ENCODE measurements at places on chromosomes 5 and 9.

- no peak for DNase-seq
Measured at GRCh38 chr9:93578844-93579243, 2.5 kb downstream of the PHF2 start.

GRCh38 chr5:34412736-34413135 lies 243.4 kb upstream of the RAI14 start:
- no peak for DNase-seq

- no peak for DNase-seq
Measured at GRCh38 chr5:163190784-163191183, 246.6 kb upstream of the CCNG1 start.

GRCh38 chr5:16666883-16667398 lies 50.1 kb upstream of the RETREG1 start:
- no peak for DNase-seq

GRCh38 chr5:60829490-60830266 lies 14.4 kb downstream of the ELOVL7 start:
- no peak for DNase-seq

GRCh38 chr9:137380606-137381005 lies 42.4 kb downstream of the EXD3 start:
- DNase-seq: no peak

GRCh38 chr5:150393096-150393645 lies 19.5 kb downstream of the CD74 start:
- DNase-seq: no peak

GRCh38 chr5:94577466-94578245 lies 40.7 kb downstream of the KIAA0825 start:
- DNase-seq: no peak

GRCh38 chr9:114930056-114930812 lies at the start of gene TNFSF8:
Gene TNFSF8, minus strand, starts transcription at chr9:114930591. Its CDS starts 288 bp downstream, at chr9:114930303.
- peak; percentile 41 for DNase-seq

DNA sequence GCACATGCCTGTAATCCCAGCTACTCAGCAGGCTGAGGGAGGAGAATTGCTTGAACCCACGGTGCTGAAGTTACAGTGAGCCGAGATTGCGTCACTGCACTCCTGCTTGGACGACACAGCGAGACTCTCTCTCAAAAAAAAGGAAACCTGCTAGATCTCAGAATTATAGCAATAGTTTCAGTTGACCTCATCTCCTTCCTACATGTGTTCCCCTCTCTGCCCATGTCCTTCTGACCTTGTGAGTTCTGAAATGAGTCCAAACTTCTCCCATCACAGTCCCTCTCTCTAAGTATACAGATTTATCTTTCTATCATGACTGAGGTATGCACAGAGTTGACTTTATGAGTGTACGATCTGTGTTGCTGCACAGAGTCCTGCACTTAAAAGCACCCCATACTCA lies 44.6 kb upstream of the SHOC1 start:
- no peak for DNase-seq

DNA sequence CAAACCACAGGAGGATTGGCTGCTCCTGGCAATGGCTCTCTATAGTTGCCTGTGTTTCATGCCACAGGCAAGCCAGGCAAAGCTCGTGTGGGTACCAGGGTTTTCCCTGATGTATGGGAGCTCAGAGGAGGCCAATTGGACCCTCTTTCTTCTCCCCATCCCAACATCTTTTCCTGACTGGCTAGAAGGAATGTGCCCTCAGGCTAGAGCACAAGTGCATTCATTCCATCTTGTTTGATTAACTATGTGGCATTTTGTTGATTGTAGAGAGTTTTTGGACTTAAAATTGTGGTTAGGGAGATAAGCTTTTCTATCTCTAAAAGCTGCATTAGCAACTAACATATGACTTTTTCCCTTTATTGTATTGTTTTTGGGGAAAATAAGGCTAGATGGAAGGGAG lies 561.3 kb downstream of the PSAT1 start:
- no peak for DNase-seq

DNA sequence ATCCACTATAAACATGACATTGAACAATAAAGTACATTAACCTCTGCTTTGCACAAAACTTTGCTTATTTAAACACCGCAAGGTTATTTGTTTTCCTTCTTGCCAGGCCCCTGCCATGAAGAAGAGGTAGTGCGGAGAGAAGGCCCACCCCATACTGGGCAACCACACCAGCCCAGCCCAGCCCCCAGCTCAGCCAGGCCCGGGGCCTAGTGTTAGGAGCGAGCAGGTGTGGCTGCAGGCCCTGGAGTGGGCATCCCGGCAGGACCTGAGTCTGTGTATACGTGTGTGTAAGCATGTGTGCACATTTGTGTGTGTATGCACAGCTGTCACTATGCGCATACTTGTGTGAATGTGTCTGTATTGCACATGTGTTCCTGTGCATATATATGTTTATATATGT lies 90.4 kb upstream of the MVB12B start:
- DNase-seq: no peak

- no peak for DNase-seq
Measured at GRCh38 chr5:131209506-131210150, 38.9 kb downstream of the LYRM7 start.

DNA sequence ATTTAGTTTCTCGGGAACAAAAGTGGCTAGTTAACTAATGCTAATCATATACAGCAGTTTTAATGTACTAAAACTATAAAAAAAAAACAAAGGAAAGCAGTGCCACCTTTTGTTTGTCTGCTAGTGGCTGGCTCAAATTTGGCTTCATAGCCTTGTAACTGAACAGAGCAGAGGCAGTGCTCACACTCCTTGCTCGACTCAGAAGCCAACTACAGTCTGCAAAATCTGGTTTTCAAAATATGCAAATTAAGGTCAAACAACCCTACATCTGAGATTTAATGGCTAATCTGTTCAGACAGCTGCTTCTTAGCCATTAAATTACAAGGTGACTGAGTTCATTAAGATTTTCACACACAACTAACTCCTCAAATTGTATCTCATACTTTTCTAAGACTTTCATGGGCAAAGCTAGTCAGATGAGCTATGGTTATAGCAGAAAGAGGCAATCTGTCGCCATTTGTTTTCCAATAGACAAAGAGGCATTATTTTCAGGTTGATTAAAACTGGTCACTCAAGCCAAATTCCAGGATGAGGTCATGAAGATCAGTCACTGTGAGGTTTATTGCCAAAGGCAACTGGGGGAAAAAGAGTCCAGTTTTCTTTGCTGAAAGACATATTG lies 56.8 kb upstream of the EPB41L4A start:
- DNase-seq: no peak

GRCh38 chr9:134634176-134634575 lies 7.4 kb upstream of the COL5A1 start:
- no peak for DNase-seq

DNA sequence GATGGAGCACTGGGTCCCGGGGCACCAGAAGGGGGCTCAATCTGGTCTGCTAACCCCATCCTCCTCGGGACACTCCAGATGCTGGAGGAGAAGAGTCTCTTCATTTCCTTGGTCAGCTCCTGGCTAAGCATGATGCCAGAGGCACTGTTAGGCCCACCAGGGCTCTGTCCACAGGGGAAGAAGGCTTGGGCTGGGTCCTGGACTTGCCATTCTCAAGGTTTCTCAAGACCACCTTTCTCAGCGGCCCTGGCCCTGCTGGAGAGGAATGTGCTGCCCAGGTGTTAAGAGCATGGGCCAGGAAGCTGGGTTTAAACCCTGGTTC lies 7.9 kb downstream of the SH2D3C start:
- no peak for DNase-seq

- no peak for DNase-seq
Measured at GRCh38 chr9:23643656-23644258, 182.3 kb downstream of the ELAVL2 start.

- no peak for DNase-seq
Measured at GRCh38 chr9:87076825-87077224, 129.5 kb upstream of the GAS1 start.

GRCh38 chr5:170788626-170789304 lies 5.2 kb downstream of the GABRP start:
- no peak for DNase-seq

GRCh38 chr5:141475625-141476131 lies at the start of gene PCDHGC3:
Gene PCDHGC3, plus strand, starts transcription at chr5:141475966. Its CDS starts 151 bp downstream, at chr5:141476117.
- no peak for DNase-seq

DNA sequence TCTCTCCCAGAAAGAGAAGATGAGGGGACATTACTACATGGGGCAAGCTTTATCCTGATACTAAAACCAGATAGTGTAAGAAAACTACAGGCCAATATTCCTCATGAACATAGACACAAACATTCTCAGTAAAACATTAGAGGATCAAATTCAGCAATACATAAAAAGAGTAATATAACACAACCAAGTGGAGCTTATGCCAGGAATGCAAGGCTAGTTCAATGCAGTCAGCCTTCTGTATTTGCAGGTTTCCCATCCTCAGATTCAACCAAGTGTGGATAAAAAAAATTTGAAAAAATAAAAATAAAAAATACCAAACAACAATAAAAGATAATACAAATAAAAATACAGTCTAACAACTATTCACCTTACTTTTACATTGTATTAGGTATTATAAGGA lies 31.3 kb downstream of the CCDC69 start:
- no peak for DNase-seq

DNA sequence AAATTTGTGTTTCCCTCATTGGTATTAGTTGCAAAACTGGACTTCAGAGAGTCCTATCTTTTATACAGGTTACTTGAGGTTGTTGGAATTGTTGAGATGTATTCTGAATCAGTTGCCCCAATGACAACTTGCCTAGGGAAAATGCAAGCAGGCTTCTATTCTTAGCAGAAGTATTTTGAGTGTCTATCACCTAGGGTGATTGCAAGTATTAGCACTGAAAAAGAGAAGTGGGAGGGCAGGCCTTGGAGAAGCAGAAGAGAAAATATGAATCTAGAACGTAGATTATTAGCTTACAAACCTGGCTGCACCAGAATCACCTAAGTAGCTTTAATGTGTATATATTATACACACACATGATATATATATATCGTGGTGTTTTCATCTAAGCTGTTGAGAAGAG lies 43.2 kb downstream of the ADAMTS12 start:
- no peak for DNase-seq

GRCh38 chr9:87548159-87548558 lies 50.5 kb downstream of the DAPK1 start:
- no peak for DNase-seq

- no peak for DNase-seq
Measured at GRCh38 chr9:115694014-115694413, 459.6 kb upstream of the PAPPA start.

DNA sequence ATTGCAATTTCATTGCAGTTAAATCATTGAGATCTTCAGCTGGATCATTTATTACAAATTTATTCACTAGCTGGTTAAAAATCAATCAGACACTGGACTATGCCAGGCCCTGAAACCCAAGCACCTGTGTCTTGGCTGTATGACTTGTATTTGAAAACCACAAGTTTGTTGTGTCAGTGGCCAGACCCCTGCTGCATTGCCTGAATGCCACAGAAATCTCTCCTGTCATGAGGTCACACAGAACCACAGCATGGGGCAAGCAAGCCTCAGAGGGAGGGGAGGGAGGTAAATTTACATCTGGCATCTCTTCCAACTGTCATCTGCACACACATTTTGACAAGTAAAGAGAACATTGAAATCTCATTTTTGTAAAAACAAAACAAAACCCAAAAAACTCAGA lies 90.0 kb downstream of the ARRDC3 start:
- DNase-seq: no peak

GRCh38 chr5:151686674-151687407 lies at the start of gene SPARC:
Gene SPARC, minus strand, starts transcription at chr5:151686915. Its CDS starts 10,727 bp downstream, at chr5:151676188.
- DNase-seq: no peak

GRCh38 chr5:14039063-14039462 lies 94.6 kb upstream of the DNAH5 start:
- no peak for DNase-seq

GRCh38 chr5:79771387-79771786 lies 81.8 kb downstream of the CMYA5 start:
- DNase-seq: no peak

DNA sequence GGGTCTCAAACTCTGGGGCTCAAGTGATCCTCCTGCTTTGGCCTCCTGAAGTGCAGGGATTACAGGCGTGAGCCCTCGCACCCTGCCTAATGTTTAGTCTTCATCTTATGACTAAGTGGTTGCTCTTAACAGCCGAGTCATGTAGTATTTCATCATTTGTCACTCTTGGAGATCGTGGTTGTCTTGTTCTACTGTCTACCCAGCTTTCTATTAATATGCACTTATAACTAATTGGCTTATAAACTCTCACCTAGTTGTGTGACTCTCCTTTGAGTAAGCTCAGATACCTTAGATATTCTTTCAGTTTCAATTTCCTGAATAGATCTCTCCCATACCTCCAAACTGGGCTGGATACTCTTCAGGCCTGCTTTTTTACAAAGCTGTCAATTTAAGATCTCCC lies 19.9 kb downstream of the SLC44A1 start:
- DNase-seq: no peak

- DNase-seq: no peak
Measured at GRCh38 chr9:82404196-82404870, 415.8 kb downstream of the SPATA31D1 start.

- DNase-seq: no peak
Measured at GRCh38 chr5:53560028-53560427, 411 bp upstream of the NDUFS4 start.

- no peak for DNase-seq
Measured at GRCh38 chr9:111514967-111515366, 10.0 kb upstream of the ZNF483 start.

DNA sequence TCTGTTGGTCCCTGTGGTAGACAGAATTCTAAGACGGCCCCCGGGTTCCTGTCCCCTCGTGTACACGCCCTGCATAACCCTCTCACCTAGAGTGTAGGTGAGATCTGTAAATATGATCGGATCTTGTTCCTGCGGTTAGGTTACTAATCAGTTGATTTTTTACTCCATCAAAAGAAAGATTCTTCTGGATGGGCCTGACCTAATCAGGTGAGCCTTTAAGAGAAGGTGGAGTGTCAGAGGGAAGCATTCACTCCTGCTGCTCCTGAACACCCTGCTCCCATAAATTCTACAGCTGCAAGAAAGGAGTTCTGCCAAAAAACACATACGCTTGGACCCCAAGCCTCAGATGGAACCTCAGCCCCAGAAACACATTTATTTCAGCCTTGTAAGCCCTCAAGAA lies 15.6 kb upstream of the FUBP3 start:
- DNase-seq: no peak

- no peak for DNase-seq
Measured at GRCh38 chr9:35906923-35907699, 1.1 kb downstream of the HRCT1 start.

Measured in stimulated activated CD8-positive, alpha-beta memory T cell treated with anti-CD3 and anti-CD28 coated beads, Interleukin-4, amount 100 ng/mL, for 1 hour (primary cell).